ENCODE measurements at places on chromosomes 12 and 14. TPM values are rescaled to one million over a fixed set of nuclear protein-coding genes. Genes with fewer than 3 reads are reported as not detected.
A peak's percentile ranks its signal among the peaks of the same experiment; 100 is the strongest.

DNA sequence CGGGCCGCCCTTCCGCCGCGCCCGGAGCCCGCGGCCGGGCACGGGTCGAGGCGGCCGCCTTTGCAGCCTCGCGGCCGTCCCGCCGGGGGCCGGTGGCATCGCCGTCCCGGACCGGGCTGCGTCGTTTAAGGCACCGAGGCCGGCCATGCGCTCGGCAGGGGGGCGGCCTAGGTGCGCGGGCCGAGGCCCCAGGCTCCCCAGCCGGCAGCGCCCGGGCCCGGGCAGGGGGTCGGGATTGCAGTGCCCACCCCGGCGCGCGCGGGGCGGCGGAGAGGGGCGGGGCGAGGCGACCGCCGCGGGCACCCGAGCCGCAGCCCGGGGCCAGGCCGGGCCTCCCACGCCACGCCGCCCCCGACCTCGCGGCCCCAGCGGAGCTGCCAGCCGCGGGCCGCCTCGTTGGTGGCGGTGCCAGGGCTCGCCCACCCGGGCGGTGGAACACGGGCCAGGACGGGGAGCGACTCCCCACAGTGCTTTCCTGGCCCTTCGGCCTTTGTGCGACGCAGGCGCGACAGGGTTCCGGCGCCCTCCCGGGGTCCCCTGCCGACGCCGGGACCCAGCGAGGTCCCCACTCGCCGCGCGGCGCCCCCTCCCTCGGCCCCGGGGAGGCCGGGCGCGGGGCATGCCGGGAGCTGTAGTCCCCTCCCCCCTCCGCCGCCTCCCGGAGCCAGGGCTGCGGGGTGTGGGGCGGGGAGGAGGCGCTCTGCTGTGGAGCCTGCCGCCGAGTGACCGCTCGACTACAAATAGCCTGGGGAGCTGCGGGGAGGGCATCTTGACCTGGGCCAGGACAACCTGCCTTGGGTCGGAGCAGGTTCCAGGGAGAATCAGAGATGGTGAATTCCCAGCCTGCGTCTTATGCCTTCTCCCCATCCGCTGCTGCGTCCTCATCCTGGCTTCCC, 769 bp downstream of the FKBP4 start:
- peak; percentile 91 for DNase-seq

DNA sequence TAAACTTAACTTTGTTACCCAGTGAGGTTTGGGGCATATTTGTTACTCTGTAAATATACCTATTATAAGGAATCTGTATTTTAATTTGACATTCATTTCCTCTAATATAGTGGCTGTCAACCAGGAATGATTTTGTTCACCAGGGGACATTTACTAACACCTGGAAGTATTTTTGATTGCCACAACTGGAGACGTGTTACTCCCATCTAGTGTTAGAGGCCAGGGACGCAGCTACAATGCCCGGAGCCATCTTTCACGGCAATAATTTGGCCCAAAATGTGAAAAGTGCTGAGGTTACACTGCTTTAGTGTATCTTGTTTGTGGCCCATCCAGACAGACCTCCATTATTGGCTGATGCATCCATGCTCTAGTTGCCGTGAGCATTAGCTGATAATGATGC, 881.3 kb upstream of the ATXN7L3B start:
- DNase-seq = no peak

DPPA3 gene
- not detected for total RNA-seq

DNA sequence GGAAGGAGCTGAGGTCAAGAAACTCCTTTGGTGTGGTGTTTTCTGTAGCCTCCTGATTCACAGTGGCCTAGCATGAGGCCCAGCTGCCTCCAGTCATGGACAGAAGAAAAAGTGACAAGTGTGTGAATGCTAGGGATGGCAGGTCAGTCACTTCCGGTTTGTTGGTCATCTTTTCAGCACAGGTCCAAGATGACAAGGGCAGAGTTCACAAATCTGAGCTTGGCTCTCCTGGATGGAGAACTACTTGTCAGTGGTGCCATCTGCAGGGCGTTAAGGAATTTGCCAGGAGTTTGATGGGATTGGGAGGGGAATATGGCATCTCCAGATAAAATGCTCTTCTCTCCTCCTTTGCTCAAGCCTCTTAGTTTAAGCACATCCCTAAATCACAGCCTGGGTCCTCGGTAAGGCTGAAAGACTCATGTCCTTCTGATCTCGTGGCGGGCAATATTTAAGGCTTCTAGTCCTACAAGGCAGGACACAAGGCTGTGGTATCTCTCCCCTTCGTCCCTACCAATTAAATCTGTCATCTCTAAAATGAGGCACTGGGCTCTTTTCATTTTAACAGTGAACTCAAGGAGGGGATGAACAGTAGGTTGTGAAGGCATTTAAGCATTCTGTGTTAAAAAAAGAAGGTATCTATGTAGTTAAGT, 10.0 kb downstream of the TUBA1B start:
- no peak for DNase-seq

GRCh38 chr14:45135156-45135555, 574 bp upstream of the FANCM start:
- DNase-seq = no peak

GRCh38 chr12:25056011-25056410, 107.1 kb upstream of the BCAT1 start:
- DNase-seq = no peak

LRRC10 gene
- 39.2 TPM for total RNA-seq

TMPO gene
- total RNA-seq = 15.6 TPM

- no peak for DNase-seq
Observed at GRCh38 chr14:26791117-26791806, 193.4 kb upstream of the NOVA1 start.

GRCh38 chr14:75283833-75284563, 5.4 kb downstream of the FOS start:
- no peak for DNase-seq

DNA sequence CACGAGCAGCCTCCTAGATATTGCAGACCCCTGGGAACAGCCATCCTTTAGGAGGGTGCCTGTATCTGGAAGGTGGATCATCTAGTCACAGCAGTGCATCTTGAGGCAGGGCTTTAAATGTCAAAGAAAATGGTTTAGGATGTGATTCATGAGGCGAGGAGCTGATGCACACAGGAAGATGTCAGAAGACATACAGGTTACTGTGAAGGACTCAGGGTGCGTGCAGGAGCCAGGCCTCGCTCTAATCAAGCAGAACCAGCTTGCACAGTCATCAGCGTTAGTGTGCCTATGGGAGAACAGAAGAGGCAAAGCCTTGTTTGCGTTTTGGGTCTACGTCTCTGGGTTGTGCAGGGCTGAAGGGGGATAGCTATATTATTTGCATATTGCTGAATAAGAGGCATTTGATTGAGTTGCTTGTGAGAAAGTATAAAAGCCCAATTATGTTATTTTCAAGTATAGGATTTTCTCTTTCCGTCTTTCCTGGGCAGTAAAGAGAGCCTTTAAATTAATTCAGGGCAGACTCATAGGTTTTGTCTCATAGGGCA, 77.3 kb upstream of the RPH3A start:
- DNase-seq = no peak

- DNase-seq = no peak
Observed at GRCh38 chr14:102581193-102581592, 11.3 kb upstream of the RCOR1 start.

DNA sequence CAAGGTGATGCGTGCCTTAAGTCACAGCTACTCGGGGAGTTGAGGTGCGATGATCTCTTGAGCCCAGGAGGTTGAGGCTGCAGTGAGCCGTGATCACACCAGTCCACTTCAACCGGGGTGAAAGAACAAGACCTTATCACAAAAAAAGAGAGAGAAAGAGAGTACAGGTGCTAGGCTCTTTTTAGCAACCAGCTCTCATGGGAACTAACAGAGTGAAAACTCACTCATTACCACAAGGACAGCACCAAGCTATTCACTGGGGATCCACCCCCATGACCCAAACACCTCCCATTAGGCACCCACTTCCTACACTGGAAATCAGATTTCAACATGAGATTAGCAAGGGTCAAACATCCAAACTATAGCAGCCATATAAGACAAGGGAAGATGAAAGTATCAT, 164.2 kb downstream of the NDUFA12 start:
- DNase-seq = no peak

DNA sequence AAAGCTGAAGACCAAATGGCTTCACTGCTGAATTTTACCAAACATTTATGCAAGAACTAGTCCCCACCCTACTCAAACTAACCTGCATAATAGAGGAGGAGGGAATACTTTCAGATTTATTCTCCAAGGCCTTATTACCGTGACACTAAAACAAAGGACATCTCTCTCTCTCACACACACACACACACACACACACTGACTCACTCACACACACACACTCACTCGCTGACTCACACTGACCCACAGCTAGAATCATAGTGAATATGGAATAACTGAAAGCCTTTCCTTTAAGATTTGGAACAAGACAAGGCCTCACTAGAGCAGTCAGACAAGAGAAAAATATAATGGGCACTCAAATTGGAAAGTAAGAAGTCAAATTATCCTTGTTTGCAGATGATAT, 1014.1 kb downstream of the TMTC2 start:
- DNase-seq = no peak

SERPINA12 gene
- total RNA-seq = not detected

AQP6 gene
- not detected for total RNA-seq
